Mesenteric fat pad (tissue), 1 donor: ENCODE measurements at places on chromosomes 16 and 17. TPM values are rescaled to one million over a fixed set of nuclear protein-coding genes. Genes with fewer than 3 reads are reported as not detected.
A peak's percentile ranks its signal among the peaks of the same experiment; 100 is the strongest.

DNA sequence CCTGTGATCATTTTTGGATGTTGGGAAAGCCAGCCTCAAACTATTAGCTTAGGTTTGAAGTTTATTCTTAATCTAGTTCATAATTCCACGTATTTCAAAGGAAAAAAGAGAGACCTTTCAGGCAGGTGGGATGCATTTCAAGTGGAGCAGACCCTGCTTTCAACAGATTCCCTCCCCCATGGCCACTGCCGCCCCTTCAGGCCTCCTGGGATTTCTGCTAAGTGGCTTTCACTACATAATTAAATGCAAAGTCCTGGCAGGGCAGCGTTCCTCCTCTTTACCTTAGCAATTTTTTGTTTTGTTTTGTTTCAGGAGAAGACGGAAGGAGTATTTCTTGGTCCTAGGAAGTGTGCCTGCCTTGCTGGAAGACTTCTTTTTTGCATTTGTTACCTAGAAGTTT, 36.6 kb downstream of the MAF start:
- DNase-seq: no peak

GRCh38 chr16:25235991-25236390, 19.2 kb downstream of the AQP8 start:
- DNase-seq: no peak

- DNase-seq: no peak
Observed at GRCh38 chr17:62191390-62192361, 126.6 kb upstream of the MED13 start.

DRC7 gene
- total RNA-seq: not detected

GRCh38 chr17:19337712-19338023, 24.9 kb downstream of the B9D1 start:
- no peak for DNase-seq

DNA sequence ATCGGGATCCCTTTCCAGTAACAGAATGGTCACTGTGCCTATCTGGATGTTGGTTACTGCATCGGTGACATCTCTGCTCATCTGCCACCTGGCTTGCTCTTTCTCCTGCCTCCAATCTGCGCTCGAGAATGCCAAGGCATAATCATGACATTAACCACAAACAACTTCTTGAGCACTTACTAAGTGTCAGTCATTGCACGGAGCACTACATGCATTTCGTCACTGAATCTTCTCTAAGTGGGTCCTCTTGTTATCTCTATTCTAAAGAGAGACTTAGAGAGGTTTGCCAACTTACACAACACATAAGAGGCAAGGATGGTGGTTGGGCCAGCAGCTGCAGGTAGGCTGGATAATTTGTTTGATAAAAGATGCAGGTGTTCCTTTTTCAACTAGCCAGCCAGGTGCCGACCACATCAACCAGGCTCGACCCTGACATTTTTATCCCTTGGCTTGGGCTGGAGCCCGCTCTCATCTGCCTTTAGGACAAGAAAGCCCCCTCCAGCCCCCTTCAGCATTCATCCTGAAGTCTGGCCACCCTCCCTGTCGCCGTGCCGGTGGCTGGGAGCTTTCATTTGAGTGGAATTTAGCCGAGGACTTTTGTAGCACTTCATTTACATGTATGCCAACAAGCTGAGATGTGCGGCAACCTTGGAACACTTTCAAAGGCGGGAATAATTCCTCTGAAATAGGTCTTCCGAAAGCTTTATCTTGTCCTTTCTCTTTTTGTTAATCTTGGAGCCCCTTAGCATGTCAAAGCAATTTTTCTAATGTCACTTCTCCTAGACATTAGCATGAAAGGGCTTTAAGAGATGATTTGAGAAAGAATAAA, 89.3 kb upstream of the NKD1 start:
- peak; percentile 60 for DNase-seq

DNA sequence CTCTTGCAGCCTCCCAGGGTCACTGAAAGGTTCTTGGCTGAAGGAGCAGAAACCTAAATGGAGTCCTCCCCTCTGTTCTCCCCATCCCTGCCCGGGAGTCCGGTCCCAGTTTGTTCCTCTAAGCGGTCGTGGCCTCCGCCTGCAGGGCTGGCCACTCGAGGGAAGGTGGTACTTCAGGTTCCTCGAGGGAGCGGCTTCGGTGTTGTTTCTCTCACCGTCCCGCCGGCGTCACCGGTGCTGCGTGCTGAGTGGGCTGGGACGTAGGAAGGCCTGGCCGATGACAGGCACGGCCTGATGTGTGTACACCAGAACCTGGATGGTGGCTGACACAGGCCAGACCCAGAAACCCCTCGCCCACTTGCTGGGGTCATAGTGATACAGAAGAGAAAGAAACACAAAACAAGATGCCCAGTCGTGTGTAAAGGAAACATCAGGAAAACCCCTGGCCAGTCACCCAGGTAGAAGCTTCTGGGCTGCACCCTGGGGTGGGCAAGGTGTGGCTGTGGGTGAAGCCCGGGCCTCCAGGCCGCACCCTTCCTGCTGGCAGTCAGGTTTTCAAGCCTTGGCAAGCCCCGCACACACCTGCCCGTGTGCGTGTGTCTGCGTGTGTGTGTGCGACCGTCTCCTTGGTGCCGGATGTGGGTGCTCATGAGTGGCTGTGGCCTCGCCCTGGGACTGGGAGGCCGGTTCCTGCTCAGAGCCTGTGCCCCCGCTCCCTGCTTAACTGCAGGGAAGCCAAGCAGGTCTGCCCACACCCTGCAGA, 52.0 kb downstream of the BAIAP2 start:
- no peak for DNase-seq

DDX28 gene
- 7.8 TPM for total RNA-seq

DNA sequence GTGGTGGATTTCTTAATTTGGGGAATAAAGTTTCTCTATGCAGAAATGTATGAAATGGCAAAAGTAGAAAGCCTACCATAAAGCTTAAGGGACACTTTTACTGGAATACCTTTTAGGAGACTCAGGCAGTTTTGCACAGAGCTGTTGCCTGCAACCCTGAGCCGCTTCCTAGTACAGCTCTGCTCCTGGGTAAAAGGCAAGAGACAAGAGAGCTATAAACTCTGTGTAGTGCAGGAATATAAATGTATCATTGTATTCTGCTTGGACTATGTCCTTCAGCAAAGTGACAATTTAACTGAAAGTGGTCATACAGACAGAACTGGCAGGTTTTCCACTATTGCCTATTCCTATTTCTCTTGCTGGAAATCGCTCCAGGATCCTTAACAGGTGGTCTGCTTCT, 65.3 kb upstream of the MYOCD start:
- DNase-seq: no peak

TTLL6 gene
- total RNA-seq: not detected

CLEC3A gene
- total RNA-seq: not detected
